ENCODE measurements at places on chromosomes 3 and 15.

GRCh38 chr15:68113273-68113672 is 59.2 kb downstream of the PIAS1 start:
- DNase-seq = no peak

DNA sequence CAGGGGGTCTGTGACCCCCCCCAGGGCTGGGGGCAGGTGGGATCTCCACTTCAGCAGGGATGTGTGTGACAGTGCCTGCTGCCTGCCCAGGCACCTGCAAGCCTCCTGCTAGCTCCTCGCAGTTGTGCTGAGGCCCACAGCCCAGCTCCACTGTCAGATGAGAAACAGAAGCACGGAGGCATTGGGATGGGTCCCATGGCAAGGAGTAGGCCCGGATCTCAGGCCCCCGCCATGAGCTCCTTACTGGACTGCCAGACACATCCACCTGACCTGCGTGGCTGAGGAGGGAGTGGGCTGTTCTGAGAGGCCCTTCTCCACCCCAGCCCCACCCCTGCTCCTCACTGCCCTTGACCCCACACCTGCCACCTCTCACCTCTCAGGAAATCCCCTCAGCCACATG is 18.2 kb upstream of the SKOR1 start:
- DNase-seq = no peak

- no peak for DNase-seq
These were observed 8.6 kb upstream of the TNFAIP8L3 start for GRCh38 chr15:51103330-51103729.

DNA sequence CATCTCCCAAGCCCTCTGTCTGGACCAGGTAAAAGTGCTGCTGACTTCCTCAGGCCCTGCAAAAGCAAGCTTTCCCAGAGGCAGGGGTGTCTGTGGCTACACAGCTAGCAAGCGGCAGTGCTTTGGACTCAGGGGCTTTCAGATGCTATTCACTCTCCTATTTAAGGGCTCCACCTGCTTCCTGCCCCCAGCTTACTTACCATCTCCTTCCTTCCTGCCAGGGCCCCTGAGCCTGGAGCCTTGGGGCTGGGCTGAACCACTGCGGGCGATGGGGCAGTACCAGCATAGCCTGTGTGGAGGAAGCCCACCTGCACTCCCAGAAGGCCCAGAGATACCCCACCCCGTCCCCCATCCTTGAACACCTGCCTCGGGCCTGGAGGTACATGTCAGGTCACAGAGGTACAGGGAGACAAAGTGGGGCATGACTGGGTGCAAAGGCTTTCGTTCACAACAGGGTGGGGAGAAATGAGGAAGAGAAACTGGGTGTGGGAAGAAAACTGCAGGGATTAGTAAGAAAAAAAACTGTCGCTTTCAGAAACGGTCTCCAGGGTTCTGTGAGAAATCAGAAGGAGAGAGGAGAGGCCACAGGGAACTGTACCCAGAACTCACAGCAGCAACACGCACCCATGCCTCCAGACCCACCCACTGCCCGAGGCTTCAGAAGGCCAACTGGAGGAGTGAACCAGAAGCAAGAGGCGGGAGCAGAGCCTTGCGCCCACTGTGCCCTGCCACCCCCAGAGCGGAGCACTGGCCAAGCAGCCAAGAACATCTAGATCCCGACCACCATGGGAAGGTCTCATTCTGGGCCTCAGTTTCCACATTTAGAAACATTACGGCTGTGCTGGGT is 49.5 kb downstream of the CCDC12 start:
- peak; percentile 60 for DNase-seq

DNA sequence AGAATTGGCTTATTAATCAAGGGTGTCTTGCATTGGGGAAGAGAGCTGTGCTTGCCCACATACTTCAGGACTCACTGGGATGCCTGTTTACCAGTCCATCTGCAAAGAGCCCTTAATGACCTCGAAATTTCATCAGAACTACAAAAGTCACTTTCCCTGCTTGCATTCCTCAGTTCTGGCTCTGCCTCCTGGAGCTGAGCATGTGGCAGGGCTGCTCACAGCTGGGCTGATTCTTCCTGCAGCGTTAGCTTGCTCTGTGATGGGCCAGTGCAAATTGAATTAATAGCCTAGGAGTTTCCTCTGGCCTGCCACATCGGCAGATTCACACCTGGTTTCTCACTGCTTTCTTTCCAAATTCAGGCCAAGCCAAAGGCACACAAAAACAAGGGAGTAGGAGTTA is 108.9 kb downstream of the DUT start:
- no peak for DNase-seq

DNA sequence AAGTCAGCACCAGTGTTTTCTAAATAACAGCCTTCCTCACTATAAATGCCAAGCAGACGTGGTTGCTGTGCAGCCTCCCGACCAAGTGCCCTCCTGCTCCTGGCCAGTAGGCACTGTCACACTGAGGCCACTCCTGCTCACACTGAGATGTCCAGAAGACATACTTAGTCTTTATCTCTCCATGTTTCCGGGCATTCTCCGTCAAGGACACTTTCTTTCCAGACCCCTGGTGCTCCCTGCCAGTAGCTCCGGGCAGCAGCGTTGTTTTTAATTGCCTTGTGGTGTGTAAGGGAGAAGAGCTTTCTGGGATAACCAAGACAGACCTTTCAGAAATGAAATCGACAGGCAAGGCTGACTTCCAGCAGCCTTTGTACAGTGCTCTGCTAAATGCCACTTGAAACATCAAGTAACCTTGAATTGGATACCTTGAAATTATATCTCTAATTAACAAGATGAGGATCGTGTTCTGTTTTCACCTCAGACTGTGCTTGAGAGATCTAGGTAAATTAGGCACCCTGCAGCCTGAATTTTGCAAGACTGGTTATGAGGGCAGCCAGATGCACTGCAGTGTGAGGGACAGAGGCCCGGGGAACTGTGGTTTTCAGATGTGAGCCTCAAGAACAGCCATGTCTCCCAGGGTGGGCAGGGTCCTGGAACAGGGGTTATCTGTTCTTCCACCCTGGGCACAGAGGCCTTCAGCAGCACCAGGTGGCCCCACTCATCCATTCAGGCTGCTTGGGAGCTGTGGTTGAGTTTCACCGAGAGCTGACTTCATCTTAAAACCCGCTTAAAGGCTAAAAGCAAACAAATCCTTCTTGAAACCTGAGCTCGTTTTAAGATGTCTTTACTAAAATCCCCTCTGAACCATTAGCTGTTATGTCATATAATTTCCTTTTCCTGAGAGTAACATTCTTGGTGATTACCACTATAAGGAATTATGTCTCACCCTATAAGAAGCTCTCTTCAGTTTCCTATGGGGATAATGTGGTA is 105.5 kb upstream of the IL12A start:
- no peak for DNase-seq

DNA sequence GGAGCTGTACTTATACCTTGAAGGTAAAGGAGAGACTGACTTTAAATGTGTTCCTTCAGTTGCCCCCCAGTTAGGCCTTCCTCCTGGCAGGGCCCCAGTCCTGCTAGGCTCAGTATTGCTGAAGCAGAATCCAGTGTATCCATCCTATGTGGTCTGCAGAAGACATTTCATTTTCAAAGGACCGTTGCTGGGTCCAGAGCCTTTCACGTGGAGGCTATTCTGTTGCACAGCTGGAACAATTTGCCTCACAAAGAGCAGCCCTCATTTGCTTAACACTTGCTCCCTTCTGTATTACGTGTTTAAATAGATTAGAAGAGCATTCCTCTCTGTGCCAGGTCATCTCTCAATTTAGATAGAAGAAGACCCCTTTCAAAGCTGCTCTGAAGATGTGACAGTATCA is 78.9 kb upstream of the CFAP20DC start:
- DNase-seq = no peak

DNA sequence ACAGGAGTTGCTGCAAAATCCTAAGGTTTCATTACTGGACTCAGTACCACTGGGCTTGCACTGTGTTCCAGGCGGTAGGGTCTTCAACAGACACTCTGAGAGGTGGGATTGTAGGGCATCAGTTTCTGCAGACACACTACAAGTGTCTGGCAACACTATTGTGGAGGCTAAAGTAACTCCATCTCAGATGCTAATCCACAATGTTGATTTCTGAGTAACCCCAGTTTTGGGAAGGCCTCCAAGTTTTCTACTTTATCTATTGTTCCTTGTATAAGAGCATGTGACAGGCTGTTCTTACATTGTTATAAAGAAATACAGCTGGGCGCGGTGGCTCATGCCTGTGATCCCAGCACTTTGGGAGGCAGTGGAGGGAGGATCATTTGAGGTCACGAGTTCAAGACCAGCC is 2.5 kb upstream of the ABHD5 start:
- no peak for DNase-seq

GRCh38 chr3:125256675-125257074 is 44.1 kb upstream of the SLC12A8 start:
- no peak for DNase-seq

GRCh38 chr15:61115679-61116078 is 113.4 kb downstream of the RORA start:
- DNase-seq = no peak

Data from activated B cell treated with CpG ODN at 0.5 μM for 24 hours (primary cell).